ENCODE measurements at places on chromosomes 1 and 21.

- no peak for DNase-seq
Measured at GRCh38 chr21:38631676-38632075, 133.4 kb upstream of the ERG start.

- no peak for DNase-seq
Measured at GRCh38 chr1:115833856-115834255, 7.1 kb downstream of the NHLH2 start.

GRCh38 chr1:66349242-66349641 lies 184.7 kb upstream of the SGIP1 start:
- DNase-seq: no peak

DNA sequence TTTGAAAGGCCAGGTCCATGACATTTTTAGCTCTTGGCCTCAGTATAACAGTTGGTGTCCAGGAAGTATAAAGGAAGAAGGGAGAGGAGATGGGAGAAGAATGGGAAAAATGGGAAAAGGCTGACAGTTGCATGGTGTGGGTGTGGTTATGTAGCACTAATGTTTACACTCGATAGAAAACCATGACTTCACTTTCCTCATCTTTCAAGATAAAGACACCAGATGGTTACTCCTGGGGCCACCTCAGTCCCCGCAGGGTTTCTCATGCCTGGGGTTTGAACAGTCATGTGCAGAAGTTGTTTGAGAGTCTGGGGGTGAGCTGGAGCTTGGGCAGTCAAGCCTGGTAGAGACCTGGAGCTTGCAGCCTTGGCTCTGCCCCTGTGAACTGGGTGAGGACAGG lies 7.9 kb downstream of the PGBD2 start:
- no peak for DNase-seq

DNA sequence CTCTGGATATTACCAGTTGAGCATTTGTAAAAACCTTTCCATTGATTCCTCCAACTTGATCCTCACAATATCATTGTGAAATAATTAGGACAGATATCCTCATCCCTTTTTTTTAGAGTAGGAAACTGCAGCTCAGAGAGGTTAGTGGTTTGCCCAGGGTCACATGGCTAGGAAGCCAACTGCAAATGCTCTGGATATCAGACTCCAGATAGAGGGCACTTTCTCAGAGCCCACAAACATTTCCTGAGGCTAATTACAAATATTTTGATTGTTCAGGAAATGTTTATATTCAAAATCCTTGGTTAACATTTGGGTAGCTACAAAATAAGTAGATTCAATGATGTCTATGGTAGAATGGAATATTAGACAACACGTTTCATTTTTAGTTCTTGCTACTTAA lies 154.8 kb upstream of the DPYD start:
- no peak for DNase-seq

DNA sequence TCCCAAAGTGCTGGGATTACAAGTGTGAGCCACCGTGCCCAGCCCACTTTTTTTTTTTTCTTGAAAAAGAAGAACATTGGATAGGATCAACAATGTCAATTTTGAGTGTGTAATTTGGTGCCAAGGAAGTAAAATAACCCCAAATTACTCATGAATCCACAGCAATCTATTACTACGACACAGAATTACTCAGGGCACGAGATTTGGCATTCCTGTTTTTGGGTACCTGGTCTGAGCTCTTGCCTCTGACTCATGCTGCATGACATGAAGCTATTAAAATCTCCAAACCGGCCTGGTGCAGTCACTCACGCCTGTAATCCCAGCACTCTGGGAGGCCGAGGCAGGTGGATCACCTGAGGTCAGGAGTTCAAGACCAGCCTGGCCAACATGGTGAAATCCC lies 10.4 kb downstream of the RNF19B start:
- no peak for DNase-seq

DNA sequence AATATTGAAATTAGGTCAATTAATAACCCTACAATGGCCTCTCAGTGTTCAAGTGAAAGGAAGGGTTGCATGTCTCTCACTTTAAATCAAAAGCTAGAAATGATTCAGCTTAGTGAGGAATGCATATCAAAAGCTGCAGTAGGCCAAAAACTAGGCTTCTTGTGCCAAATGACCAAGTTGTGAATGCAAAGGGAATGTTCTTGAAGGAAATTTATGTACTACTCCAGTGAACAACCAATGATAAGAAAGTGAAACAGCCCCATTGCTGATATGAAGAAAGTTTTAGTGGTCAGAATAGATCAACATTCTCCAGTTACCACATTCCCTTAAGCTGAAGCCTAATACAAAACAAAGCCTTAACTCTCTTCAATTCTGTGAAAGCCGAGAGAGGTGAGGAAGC lies 10.0 kb downstream of the MAEL start:
- no peak for DNase-seq

GRCh38 chr1:78096976-78097375 lies 51.2 kb downstream of the GIPC2 start:
- no peak for DNase-seq

- no peak for DNase-seq
Measured at GRCh38 chr1:175171036-175171913, 21.3 kb downstream of the KIAA0040 start.

DNA sequence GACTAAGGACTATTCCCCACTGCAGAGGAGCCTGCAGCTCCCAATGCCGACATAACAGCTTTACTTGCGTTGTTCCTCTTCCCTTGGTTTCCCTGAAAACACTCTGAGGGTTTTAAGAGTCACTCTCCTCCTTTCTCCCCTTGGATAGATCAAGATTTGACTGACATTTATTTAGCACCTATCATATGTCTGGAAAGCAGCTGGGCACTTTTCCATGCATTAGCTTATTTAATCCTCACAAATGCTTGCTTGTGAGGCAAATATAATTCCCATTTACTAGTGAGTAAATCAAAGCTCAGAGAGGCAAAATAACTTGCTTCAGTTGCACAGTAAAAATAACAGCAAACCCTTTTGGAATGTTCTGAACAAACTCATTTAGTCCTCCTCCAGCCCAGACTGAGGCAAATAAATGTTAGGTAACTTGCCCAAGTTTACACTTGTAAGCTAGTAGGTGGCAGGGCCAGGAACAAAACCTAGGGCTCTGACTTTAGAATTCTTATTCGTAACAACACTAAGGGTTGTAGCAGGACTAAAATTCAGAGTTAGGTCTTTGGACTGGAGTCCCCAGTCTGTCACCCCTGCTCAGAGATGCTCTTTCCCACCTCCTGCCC lies 81.4 kb downstream of the KCND3 start:
- DNase-seq: no peak

GRCh38 chr1:182601913-182602312 lies 2.3 kb downstream of the RGS16 start:
- no peak for DNase-seq

DNA sequence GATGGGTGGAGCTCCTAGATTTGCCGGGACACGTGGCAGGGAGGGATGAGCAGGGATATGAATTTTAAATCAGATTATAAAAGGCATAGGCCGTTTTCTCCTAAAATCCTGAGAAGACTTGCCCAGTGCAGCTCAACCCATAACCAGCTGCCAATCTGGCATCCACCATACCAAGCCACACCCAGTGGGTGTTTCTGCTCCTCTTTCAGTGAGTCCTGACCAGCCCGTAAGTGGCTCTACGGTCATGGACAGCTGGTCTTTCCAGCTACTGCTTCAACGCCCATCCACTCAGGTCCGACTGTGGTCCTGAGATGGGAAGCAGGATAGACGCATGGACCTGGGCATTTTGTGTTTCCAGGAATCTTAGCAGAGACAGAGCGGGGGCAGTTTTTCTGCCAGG lies 107.2 kb downstream of the LAMC2 start:
- DNase-seq: no peak

- peak; percentile 35 for DNase-seq
Measured at GRCh38 chr1:65265651-65266351, 43.5 kb upstream of the DNAJC6 start.

- DNase-seq: no peak
Measured at GRCh38 chr21:28228636-28228995, 764.1 kb downstream of the LTN1 start.

GRCh38 chr1:227948493-227949260 lies 945 bp upstream of the WNT9A start:
- DNase-seq: peak; percentile 38

- no peak for DNase-seq
Measured at GRCh38 chr1:180841415-180841814, 71.3 kb upstream of the KIAA1614 start.

- DNase-seq: no peak
Measured at GRCh38 chr1:154411525-154411924, 6.4 kb downstream of the IL6R start.

GRCh38 chr1:229127301-229127700 lies 143.6 kb upstream of the RAB4A start:
- no peak for DNase-seq

DNA sequence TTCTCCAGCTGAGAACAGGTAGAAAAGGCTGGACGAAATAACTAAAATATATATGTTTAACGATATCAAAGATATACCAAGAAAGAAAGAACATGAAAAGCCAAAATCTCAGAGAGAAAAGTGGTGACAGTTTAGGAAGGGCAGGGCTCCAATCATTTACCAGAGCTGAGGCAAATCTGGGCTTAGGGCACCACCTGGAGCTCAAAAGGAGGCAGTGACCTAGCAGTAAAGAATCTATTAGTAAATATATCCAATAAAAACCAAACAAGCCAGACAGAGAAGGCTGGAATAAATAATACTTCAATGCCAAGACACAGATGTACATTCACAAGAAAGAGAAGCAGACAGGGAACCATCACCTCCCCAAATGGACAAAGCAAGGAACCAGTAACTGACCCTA lies 43.5 kb downstream of the CHIA start:
- no peak for DNase-seq

- DNase-seq: no peak
Measured at GRCh38 chr1:201009962-201010645, 13.4 kb downstream of the KIF21B start.

GRCh38 chr1:63777286-63777685 lies 3.5 kb downstream of the ROR1 start:
- no peak for DNase-seq

DNA sequence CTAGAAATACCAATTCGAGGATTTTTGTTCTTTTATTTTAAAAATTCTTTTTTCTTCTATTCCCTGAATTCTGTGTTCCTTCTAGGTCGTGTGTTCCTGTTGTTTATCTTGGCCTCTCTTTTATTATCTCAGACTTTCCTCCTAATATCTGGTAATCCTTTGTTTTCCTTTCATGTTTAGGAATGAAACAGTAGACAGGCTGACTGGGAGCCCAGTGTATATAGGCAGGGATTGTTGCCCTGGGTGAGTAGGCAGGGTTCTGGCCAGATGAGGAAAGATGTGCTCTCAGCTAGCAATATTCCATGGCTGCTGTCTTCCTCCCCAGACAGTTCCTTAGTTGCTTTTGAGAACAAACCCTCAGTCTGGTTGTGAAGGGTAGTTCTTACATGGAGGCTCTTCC lies 161.8 kb upstream of the PDE4B start:
- no peak for DNase-seq

DNA sequence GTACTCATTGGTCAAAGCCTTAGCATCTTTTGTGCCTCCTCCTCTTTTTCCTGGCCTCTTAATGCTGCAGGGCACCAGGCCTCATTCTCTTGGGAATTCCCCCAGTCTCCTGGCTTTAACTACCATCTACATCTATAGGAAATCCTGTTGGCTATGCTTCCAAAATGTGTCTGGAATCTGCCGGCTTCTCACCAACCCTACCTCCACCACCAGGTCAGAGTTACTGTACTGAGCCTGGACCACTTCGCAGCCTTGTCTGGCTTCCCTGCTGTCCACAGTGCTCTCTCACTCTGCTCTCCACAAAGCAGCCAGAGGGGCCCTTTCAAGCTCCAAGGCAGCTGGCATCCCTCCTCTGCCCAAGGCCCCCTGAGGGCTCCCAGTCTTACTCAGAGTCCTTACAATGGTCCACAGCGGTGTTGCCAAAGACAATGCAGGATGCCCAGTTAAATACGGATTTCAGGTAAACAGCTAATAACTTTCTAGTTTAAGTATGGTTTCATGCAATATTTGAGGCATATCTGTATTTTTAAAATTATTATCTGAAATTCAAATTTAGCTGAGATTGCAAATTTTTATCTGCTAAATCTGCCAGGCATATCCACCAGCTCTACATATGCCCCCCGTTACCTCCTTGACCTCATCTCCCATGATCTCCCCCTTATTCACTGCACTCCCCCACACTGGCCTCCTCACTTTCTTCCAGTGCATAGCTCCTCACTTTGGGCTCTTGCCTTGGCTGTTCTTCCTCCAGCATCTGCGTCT lies 34.5 kb upstream of the FAM163A start:
- no peak for DNase-seq

DNA sequence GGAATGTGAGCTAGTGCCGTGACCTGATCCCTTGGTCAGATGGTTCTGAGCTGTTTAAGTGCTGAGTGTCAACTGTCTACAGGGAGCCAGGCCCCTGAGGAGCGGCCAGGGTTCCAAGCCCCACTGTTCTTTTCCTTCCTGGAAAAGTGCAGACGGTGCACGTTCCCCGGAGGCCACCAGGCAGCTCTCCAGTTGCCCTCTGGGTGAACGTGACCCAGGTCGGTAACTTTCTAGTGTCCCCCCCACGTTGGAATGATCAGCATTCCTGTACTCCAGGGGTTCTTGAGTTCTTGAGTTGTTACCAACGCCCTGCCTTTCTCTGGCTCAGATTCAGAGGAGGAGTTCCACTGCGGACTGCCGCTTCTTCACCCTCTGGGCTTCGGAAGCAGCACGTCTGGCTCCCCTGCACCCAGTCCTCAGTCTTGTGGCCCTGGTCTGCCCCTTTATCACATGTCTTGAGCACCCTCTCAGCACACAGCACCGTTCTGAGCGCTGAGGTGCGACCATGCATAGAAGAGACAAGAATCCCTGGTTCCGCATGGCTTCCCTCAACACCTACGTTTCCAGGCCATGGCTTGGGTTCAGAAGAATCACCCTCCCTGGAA lies 131.5 kb downstream of the DHRS3 start:
- no peak for DNase-seq

- no peak for DNase-seq
Measured at GRCh38 chr1:12505639-12506280, 112.2 kb downstream of the DHRS3 start.

GRCh38 chr1:91806769-91807700 lies 78.9 kb downstream of the TGFBR3 start:
- no peak for DNase-seq

DNA sequence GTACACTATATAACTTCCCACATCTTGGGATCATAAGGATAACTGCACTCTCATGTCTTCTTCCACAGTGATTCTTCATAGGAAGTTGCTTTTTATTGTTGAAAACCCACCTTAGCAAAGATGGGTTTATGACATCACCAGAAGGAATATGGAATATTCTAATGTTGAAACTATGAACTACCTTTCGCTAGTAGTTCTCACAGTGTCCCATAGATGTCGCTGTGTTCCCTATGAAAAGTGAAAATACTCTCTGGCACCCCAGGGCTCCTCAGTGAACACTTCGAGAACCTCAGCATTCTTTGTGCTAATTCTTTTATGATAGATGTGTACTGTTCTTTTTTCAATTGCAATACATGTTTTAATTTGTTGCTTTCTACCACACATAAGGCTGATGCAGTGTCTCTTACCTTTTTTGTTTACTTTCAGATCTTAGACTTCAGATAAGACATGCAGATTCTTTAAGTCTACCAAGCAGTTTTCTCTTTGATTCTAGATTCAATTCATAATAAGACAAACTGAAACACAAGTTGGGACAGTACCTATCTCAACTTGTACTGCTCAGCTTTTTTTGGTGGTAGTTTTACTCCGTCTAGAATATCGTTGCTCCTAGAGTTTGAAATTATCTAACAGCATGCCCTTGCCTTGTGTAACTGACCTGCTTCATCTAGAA lies 90.8 kb downstream of the GTF2B start:
- DNase-seq: peak; percentile 12

GRCh38 chr1:219880765-219881457 lies 47.4 kb downstream of the SLC30A10 start:
- no peak for DNase-seq

Measured in hindlimb muscle (tissue), 1 donor.